GF-D8 (cell line): ENCODE measurements at places on chromosomes 2 and 18.

GRCh38 chr2:10493634-10494281 is 45.6 kb upstream of the ODC1 start:
- DNase-seq: peak; percentile 31

GRCh38 chr2:127371037-127371436 is 16.7 kb downstream of the MAP3K2 start:
- no peak for DNase-seq

DNA sequence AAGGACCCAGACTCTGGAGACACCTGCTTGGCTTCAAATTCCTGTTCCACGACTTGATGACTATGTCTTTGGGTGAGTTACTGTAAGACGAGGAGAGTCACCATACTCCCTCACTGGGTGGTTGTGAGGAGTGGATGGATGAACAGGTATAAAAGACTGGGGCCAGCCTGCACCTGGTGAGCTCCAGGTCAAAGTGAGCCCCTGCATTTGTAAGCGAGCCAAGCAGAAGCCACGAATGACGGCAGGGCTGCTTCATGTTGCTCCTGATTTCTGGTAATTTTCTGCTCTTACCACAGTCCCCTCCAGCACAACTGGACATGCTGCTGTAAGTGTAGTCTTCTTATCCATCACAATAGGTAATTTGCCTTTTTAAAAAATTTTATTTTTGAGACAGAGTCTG is 86.6 kb downstream of the POLR1A start:
- DNase-seq: no peak

DNA sequence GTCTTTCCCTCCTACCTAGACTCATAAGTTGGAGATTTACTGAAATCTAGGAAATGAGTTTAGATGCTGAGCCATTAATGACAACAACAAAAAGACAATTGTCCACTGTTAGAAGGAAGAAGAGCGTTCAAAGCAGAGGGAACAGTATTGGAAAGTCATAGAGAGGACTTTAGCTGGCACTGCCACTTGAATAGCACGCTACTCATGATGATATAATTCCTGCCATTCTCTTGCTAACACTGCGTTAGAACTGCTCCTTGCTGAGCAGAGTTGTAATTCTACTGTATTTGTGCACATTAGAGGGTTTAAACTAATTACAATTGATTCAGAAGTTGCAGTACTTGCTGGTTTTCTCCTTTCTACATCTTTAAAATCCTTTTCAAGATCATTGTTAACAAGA is 9.0 kb upstream of the AFTPH start:
- DNase-seq: no peak

- no peak for DNase-seq
Measured at GRCh38 chr2:56217106-56217505, 33.3 kb downstream of the CCDC85A start.

DNA sequence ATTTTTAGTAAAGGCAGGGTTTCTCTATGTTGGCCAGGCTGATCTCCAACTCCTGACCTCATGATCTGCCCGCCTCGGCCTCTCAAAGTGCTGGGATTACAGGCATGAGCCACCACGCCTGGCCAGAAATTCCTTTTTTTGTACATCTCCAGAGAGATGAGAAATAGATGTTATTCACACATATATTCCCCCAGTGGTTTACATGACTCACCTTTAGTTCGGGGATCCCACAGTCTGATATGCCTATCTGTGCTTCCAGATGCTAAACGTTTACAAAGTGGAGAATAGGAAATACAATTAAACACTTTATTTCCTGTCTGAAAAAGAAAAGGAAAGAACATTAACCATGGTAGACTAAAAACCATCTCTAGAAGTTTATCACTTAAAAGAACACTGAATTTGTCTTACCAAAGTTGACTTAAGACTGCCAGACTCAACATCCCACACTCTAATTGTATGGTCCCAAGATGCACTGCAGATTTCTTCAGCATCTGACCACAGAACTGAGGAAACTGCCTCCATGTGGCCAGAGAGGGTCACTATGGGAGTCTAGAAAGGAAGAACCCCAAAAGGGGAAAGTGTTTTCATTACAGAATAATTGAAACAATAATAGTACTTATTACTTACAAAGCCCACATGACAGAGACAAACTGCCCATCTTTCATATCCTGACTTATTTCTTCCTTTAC is 12.6 kb upstream of the ICA1L start:
- DNase-seq: no peak

- no peak for DNase-seq
Measured at GRCh38 chr2:137951586-137951985, 12.7 kb upstream of the HNMT start.

GRCh38 chr18:23992089-23992940 is 22.2 kb upstream of the TTC39C start:
- no peak for DNase-seq

- peak; percentile 100 for DNase-seq
Measured at GRCh38 chr18:2087877-2088673, 483.2 kb downstream of the METTL4 start.

DNA sequence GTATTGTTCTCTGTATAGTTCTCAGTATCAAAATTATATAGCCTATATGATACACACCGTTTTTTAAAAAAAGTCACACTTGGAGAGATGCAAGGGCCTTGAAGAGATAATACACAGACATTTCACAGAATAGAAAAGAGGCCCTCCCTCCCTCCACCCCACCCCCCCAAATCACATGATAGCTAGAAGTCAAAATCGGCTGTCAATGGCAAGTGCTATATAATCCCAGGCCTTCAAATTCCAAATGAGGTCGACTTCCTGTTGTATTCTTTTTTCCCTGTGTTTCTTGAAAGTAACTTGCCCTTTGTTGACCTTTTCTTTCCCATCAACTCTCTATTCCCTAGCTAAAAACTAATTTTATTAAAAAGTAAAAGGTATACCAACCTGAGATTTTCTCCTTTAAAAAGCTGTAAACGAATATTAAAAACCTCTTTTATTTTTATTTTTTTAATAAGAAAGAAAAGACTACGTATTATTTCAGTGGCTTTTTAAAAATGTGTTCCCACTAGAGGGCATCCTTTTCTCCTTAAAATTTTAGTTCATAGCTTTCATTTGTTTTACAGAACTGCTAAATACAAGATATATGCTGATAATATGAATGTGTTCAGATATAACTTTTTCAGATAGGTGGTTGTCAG is 46.6 kb downstream of the KCMF1 start:
- DNase-seq: no peak

GRCh38 chr2:69083235-69083748 is 70.3 kb downstream of the ANTXR1 start:
- DNase-seq: no peak

GRCh38 chr2:86238354-86238753 is 39.1 kb downstream of the MRPL35 start:
- DNase-seq: no peak

- DNase-seq: no peak
Measured at GRCh38 chr18:63292831-63293683, 26.5 kb downstream of the BCL2 start.

- DNase-seq: no peak
Measured at GRCh38 chr2:148582679-148583511, 61.7 kb upstream of the EPC2 start.

- DNase-seq: no peak
Measured at GRCh38 chr2:218022131-218022850, 19.5 kb upstream of the TNS1 start.

GRCh38 chr2:153110486-153110885 is 368.1 kb downstream of the RPRM start:
- no peak for DNase-seq

DNA sequence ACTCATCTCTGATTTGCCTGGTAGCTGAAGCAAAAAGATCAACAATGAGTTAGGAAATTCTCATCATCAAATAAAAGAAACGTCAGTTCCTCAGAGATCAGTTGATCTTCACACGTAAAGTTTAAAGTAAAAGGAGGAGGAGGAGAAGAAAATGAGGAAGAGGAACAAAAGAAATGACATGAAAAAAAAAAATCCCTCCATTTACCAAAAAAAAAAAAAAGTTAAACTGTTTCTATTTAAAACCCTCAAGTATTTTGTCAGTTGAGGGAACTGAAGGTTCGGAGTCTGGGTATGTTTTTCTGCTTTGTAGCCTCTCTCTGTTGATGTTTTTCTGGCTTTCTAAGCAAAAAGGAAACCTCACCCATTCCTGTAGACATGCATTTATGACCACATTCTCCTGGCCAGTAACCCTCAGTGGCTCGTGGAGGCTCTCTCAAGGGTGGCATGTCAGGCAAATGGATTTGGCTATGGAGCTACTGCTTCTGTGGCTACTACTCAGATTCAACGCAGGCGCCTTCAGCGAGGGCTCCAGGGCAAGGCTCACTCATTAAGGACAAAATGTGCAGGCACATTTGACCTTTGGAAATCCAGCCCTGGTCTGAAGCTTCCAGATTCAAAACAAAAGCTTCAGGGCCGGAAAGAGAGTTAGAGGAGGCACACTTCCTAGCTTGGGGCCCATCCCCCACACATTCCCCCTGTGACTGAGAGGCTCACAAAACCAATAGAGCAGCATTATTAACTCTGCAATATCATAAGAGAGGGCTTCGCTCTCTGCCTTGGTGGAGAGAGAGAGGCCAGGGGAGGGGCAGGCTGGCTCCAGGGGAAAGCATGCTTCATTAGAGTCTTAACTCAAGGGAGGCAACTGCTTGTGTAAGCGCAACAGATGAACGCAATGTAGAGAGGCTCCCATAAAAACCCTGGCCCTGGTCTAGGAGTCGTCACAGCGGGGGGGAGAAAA is 22.3 kb downstream of the KLF7 start:
- no peak for DNase-seq

DNA sequence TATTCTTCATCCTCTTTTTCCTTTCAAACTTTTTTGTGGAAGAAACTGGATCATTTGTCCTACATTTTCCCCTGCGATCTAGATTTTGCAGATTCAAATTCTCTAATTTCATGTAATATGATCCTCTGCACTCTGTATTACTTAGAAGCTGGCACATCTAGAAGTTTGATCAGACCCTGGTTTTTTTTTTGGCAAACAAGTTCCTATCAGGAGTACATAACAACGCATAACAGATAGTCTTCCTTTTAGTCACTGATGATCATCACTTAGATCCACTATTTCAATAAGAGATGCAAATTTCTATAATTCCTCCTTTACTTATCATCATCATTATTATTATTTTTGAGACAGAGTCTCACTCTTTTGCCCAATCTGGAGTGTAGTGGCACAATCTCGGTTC is 117.1 kb downstream of the CDH2 start:
- no peak for DNase-seq

DNA sequence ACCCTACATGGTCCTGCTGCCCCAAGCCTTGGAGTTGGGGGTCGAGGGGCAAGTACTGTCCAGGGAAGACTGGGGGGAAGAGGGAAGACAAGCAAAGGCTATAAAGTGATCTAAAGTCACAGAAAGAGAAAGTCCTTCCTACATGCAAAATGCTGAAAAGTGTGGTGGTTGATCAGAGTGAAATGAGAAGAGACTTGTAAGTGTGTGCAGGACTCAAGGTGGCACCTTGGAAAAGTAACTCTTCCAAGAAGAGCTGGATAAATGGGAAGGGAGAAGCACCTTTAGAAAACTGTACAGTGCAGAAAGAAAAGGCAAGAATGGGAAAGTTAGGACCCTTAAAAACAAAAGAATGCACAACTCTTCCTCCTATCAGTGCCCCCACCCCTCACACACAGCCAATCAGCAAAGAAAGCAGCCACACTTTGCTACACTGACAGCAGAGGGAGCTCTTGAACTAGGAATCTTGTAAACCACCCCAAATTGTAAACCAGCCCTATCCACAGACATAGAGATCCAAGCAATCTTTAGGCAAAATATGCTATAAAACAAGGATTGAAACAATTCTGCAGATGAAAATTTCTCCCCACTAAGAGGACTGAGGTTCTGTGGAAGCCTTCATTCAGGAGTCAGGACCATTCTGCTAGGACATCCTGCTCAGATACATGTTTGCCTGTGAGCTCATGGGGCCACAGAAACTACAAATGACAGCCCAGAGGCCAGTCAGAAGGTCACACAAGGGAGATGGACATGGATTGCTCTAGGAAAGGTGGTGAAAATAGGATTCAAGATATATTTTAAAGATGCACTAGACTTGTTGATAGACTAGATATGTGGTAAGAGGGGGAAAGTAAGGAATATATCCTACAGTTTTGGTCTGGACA is 146.4 kb downstream of the FTCDNL1 start:
- DNase-seq: peak; percentile 42

DNA sequence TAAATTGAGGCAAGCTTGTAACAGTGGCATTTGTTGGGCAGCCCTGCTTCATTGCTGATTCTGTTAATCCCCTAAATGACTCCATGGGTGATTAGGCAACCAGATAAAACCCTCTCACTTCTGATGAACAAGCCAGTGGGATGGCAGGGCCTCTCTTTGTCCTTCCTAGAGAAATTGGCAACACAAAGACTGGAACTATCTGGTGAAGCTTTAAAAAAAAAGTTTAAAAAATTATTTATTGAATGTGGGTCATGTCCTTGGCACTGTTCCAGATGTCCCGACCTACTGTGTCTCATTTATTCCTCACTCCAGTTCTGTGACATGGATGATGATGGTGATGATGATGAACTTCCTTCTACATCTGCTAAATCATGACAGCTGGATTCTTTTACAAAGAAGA is 30.8 kb downstream of the NRP2 start:
- no peak for DNase-seq

- DNase-seq: no peak
Measured at GRCh38 chr2:55837073-55837472, 86.5 kb downstream of the EFEMP1 start.

DNA sequence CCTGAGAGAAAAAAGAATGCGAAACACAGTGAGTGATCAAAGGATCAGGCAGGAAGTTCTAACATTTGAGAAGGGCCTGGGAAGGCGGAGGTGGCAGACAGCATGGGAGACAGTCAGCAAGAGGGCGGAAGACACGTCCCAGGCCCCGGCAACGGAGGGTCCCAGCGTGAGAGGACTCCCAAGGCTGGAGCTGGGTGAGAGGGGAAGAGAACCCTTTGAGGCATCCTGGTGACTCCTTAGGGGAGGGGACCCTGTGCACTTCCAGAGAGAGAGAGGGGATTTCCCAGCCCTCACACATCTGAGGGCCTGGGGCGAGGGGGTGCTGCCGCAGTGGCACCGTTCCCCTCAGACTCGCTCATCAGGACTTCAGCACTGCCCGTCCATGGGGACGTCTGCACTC is 133.4 kb downstream of the RTP5 start:
- DNase-seq: no peak

DNA sequence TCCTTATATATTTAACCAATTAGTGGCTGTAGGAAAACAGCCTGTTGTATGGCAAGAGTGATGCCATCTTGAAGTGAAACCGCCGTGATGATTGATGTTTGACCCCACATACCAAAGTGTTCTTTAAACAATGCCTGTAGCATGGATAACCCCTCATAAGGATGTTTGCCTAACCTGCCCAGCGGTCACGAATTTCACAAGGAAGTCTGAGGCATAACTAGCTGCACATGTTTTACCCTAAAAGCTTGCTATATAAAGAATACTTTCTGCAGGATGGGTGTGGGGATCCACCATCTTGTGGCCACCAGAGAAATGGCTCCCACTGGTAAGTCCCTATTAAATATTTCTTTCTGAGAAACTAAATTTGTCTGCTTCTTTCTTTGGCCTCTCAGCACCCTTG is 68.7 kb downstream of the ZDBF2 start:
- no peak for DNase-seq

DNA sequence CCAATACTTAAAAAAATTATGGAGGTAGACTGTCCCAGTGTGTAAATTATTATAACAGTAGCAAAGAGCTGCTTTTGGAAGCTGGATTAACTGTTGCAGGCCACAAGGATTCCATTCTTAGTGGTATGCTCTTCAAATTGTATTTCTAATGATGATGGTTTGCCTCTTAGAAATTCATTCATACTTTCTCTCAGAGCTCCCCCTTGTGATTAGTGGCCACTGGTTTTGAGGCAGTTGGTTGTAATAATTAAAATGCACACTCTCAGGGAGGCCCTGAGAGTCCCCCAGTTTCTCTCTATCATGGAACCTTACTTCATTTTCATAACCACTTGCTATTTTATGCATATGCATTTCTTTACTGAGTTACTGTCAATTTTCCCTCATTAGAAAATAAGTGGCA is 122.5 kb downstream of the PLA2R1 start:
- DNase-seq: peak; percentile 4
